ENCODE measurements at places on chromosomes 4 and X. TPM values are rescaled to one million over a fixed set of nuclear protein-coding genes. Genes with fewer than 3 reads are reported as not detected.

Gene ZCCHC12
- polyA plus RNA-seq = 4.6 TPM

GRCh38 chr4:8765084-8765483 is 106.6 kb downstream of the HMX1 start:
- H3K4me3 ChIP-seq = no peak overlapping the region
- no peaks in the 10 kb centered on the region for H3K36me3 ChIP-seq
- no peaks in the 10 kb centered on the region for H3K27me3 ChIP-seq
- no peaks in the 10 kb centered on the region for H3K4me1 ChIP-seq
- DNase-seq = no peak

Gene SLC25A53
- 3.0 TPM for polyA plus RNA-seq

DNA sequence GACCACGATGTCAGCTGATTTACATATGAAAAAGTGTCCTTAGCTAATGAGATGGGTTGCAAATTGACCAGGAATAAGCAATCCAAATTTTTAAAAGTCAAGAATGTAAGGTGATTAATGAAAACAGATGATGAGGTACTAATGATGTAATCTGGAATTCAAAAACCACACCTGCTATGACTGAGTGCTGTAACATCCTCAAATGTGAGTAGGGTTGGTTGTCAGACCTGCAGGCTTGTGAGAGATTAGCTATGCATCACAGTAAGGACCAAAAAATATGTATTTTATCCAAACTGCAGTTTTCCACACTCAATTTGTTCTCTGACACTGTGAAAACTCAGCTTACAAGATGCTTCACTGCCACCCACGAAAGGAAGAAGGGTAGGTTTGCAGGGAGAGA is 242.5 kb downstream of the OPHN1 start:
- no peak for DNase-seq
- no peak overlapping the region for H3K27ac ChIP-seq
- H3K4me1 ChIP-seq = no peaks in the 10 kb centered on the region
- H3K4me3 ChIP-seq = no peak overlapping the region
- no peaks in the 10 kb centered on the region for H3K36me3 ChIP-seq

Gene CBLL2
- polyA plus RNA-seq = not detected

Gene PRRG1
- 2.1 TPM for polyA plus RNA-seq

Gene STPG2
- 0.16 TPM for polyA plus RNA-seq

Gene FRMPD3
- 0.09 TPM for polyA plus RNA-seq

Gene GPR34
- polyA plus RNA-seq = 6.8 TPM

DNA sequence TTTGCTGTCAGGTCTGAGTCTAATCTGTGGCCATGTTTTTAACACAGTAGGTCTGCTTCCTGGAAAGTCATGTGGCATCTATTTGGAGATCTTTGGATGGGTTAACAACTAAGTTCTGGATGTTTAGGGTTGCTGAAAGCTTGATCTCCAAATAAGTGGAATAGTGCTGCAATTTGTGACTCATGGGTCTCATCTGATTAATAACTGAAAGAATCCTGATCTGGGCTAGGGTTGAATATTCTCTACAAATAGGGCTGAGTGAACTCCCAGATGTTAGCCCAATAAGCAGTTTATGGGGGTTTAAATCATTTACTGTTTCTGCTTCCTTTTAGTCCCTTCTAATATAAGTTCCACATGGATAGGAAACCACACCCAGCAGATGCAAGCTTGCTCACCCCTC is 23.1 kb downstream of the CT47C1 start:
- H3K27ac ChIP-seq = no peak overlapping the region
- no peaks in the 10 kb centered on the region for H3K27me3 ChIP-seq
- no peak for DNase-seq
- no peak overlapping the region for H3K4me3 ChIP-seq
- no peaks in the 10 kb centered on the region for H3K36me3 ChIP-seq

Gene PGAM4
- not detected for polyA plus RNA-seq

Gene P2RY4
- 0.02 TPM for polyA plus RNA-seq

DNA sequence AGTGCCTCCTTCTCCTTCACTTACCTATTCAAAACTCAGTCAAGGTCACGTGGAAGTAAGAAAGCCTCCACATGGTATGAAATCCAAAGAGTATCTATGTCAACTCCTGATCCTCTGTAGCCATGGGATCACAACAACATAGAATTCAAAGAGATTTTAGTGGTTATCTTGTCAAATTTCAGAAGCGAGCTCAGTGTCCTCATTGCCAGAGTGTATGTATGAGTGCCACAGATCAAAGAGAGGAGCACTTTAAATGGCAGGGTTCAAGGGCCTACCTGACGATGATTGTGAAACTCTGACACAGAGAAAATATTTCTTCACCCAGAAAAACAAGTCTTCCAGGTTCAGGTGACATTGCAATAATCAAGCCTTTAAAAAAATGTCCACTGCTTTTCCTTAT is 1.2 kb upstream of the ACE2 start:
- no peaks in the 10 kb centered on the region for H3K36me3 ChIP-seq
- no peak overlapping the region for H3K4me3 ChIP-seq
- H3K27me3 ChIP-seq = no peaks in the 10 kb centered on the region
- H3K27ac ChIP-seq = no peak overlapping the region
